Activated CD4-positive, CD25-positive, alpha-beta regulatory T cell treated with anti-CD3 and anti-CD28 coated beads, Interleukin-2, amount 50 U/mL, for 16 hours (primary cell): ENCODE measurements at places on chromosomes 5 and 9.

- DNase-seq, result no peak
Observed at GRCh38 chr9:20835377-20836286, 151.6 kb downstream of the FOCAD start.

- no peak for DNase-seq
Observed at GRCh38 chr5:2459251-2459650, 292.2 kb downstream of the IRX2 start.

DNA sequence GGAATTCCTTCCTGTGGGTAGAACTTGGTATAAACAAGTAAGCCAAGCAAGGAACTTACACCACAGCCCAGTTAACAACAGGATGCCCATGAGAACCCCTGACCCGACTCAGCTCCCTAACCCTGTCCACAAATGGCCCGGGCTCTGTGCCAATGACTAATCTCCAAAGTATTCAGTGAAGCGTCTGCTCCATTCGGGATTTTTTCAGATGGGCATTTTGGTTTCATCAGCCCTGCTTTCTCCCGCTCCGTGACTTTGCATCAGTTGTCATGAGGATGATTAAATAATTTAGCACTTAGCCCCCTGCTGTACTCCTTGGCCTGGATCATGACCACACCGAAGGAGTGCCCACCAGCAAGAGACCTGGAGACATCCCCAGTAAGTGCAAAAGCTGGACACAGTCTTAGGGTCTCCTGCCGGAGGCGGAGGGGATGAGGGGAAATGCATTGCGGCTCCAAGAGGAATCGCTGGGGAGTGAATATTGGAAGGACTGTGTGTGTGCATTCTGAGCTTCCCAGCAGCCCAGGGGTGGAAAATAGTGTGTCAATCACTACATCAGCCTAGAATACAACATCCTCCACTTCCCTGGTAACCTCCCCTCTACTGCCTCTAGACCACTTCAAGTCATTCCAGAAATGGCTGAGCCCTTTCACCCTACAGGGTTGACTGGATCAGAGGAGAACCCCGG lies 41.4 kb upstream of the DNAH5 start:
- DNase-seq, result no peak

- no peak for DNase-seq
Observed at GRCh38 chr5:72555871-72556270, 48.7 kb upstream of the ZNF366 start.

DNA sequence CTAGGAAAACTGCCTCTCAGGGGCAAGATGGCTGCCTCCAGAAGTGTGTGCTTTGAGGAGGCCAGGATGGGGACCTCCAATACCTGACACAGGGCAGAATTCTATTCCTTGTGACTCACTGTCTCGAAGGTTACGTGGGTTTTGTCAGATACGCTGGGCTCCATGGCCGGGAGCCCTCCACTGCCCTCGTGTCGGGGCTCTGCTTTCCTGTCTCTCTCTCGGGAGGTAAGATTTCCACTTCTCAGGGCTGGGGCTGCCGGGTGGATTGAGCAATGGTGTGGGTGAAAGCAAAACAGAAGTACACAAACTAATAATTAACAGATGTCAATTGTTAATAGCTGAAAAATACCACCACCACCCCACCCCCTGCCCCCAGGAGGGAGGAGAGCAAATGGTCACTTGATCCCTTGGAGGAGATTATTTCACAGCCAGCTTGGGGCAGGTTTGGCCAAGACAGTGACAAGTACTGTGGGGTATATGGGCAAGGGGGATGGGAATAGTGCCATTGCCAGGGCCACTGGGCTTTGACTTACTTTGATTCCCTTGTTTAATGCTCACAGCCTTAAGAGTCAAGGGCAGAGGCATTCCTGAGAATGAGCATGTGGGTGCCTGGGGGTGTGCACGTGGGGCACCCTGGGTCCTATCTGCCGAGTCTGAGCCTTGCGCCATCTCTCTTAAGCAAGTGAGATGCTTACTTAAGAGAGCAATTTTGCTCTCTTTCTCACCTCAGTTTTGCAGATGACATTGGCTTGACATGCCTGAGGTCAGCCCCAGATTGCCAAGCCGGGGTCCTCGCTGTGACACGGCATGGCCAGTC lies 28.8 kb upstream of the DAB2IP start:
- no peak for DNase-seq
